Smooth muscle cell of bladder (primary cell): ENCODE measurements at places on chromosomes 3 and 15. TPM values are rescaled to one million over a fixed set of nuclear protein-coding genes. Genes with fewer than 3 reads are reported as not detected.

Gene CAND2
- total RNA-seq, result 3.1 and 3.2 TPM in 2 replicates

Gene FOXB1
- not detected in 2 replicates for total RNA-seq

Gene CDHR4
- total RNA-seq, result under 0.01 and 0.14 TPM in 2 replicates

Gene CDCP1
- 5.6 and 7.3 TPM in 2 replicates for total RNA-seq

Gene MKRN3
- total RNA-seq, result 0.28 and 1.4 TPM in 2 replicates

Gene CAMK2N2
- total RNA-seq, result 0.09 and 0.14 TPM in 2 replicates

Gene NDUFB5
- 182 and 189 TPM in 2 replicates for total RNA-seq

Gene ZBED2
- 0.28 TPM in 1 of 2 replicates, not detected in the other for total RNA-seq

Gene DNAJB8
- not detected in 2 replicates for total RNA-seq

Gene TMCO5A
- total RNA-seq, result not detected in 2 replicates

Gene CACNA2D2
- 0.09 TPM in 1 of 2 replicates, not detected in the other for total RNA-seq

Gene CHAC1
- total RNA-seq, result 17.5 and 40.8 TPM in 2 replicates
